ENCODE measurements at places on chromosomes 13 and 19. TPM values are rescaled to one million over a fixed set of nuclear protein-coding genes. Genes with fewer than 3 reads are reported as not detected.

Gene ZNF493
- 5.2 TPM for total RNA-seq

Gene ZNF549
- 6.5 TPM for total RNA-seq

Gene MKNK2
- total RNA-seq: 73.9 TPM

Gene AMH
- total RNA-seq: 0.19 TPM

Gene FFAR3
- not detected for total RNA-seq

Gene CYSLTR2
- 0.19 TPM for total RNA-seq

Gene MEIOSIN
- not detected for total RNA-seq

Gene CNMD
- not detected for total RNA-seq

Gene DZIP1
- total RNA-seq: 33.8 TPM

Gene ZNF536
- total RNA-seq: not detected

Gene POSTN
- total RNA-seq: 1,285 TPM

Gene YJEFN3
- 0.28 TPM for total RNA-seq

Gene URAD
- not detected for total RNA-seq

Gene CRLF1
- total RNA-seq: 19.7 TPM
